ENCODE measurements at places on chromosomes 11 and 22. TPM values are rescaled to one million over a fixed set of nuclear protein-coding genes. Genes with fewer than 3 reads are reported as not detected.

- DNase-seq, result no peak
Measured at GRCh38 chr11:32659672-32660071, 76.0 kb downstream of the EIF3M start.

DNA sequence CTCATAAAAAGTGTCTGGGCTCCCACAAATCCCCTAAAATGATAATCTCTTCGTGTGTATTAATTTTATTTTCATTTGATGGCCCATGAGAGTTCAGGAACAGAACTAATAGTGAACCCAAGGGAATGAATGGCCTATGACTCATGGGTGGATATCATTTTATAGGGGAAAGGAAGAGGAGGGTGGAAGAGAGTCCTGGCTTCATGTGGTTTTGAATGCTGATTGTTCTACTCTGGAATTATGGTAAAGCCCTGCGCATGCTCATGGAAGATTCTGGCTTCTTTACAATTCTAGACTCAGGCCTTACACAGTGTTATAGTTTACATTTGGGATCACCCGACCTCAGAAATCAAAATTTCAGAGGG, 35.2 kb downstream of the MAML2 start:
- DNase-seq, result no peak

GRCh38 chr11:76769645-76770586, 13.2 kb upstream of the TSKU start:
- DNase-seq, result no peak

GRCh38 chr11:76796511-76797198, 13.5 kb downstream of the TSKU start:
- no peak for DNase-seq

- DNase-seq, result no peak
Measured at GRCh38 chr22:49499433-49500075, 328.1 kb downstream of the BRD1 start.

- no peak for DNase-seq
Measured at GRCh38 chr11:64686466-64687170, 36.4 kb downstream of the NRXN2 start.

- DNase-seq, result no peak
Measured at GRCh38 chr22:46436595-46437175, 100.7 kb downstream of the CELSR1 start.

GRCh38 chr22:49270595-49271368, 556.9 kb downstream of the BRD1 start:
- DNase-seq, result no peak

GRCh38 chr11:575313-575995, 816 bp upstream of the PHRF1 start:
- no peak for DNase-seq

GRCh38 chr11:112784323-112785073, 176.7 kb upstream of the NCAM1 start:
- DNase-seq, result no peak

DNA sequence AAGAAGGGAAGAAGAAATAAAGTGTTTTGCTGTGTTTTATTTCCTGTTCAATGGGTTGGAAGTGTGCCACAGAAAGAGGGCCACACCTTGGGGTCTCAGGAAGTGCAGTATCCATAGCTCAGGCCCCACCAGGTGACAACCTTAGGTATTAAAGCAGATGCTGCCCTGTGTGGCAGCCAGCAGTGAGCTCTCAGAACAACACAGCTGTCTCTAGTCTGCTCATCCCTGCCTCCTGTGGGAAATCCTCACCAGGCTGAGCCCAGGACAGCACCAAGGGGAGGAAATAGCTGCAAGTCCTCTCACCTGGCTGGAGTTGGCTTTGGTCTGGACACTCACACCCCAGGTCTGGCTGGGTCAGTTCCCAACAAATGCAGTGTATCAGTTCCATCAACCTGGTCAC, 25.1 kb downstream of the ARL14EP start:
- DNase-seq, result no peak

GRCh38 chr22:44396727-44397722, 84.3 kb upstream of the SHISAL1 start:
- no peak for DNase-seq

GRCh38 chr11:7898666-7899283, 32.3 kb downstream of the OR10A6 start:
- DNase-seq, result no peak

GRCh38 chr11:12693479-12694182, 19.4 kb downstream of the TEAD1 start:
- DNase-seq, result no peak

Gene SCGB2A2
- not detected for total RNA-seq

Gene PAX6
- not detected for total RNA-seq

Gene OR6A2
- not detected for total RNA-seq

Gene MS4A15
- not detected for total RNA-seq

Gene CD6
- total RNA-seq, result 533 TPM

Gene TRIM6
- not detected for total RNA-seq

Gene PATE4
- not detected for total RNA-seq

All from T-helper 17 cell (primary cell).